ENCODE measurements at places on chromosomes 2 and 18.
A peak's percentile ranks its signal among the peaks of the same experiment; 100 is the strongest.

DNA sequence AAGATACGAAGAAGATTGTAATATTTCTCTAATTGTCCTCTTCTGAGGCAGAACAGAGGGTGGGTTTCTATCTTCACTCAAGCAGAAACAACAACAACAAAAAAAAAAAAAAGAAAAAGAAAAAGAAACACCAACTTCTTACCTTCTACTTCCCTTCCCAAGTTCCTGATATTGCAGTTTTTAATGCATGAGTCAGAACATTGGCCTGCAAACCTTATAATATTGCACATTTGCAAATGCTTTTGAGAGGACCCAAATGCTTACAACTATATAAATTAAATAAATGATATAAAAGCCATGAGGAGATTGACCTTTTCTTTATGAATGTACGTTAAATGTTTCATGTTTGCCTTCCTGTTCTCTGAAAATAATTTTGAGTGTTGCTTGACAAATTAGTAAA, 37.3 kb downstream of the PAX3 start:
- no peak for DNase-seq

GRCh38 chr2:168427451-168427850, 28.6 kb upstream of the CERS6 start:
- no peak for DNase-seq

- no peak for DNase-seq
Measured at GRCh38 chr2:102126660-102127059, 15.9 kb upstream of the IL1R1 start.

- DNase-seq, result no peak
Measured at GRCh38 chr2:215271446-215271845, 40.4 kb upstream of the ATIC start.

DNA sequence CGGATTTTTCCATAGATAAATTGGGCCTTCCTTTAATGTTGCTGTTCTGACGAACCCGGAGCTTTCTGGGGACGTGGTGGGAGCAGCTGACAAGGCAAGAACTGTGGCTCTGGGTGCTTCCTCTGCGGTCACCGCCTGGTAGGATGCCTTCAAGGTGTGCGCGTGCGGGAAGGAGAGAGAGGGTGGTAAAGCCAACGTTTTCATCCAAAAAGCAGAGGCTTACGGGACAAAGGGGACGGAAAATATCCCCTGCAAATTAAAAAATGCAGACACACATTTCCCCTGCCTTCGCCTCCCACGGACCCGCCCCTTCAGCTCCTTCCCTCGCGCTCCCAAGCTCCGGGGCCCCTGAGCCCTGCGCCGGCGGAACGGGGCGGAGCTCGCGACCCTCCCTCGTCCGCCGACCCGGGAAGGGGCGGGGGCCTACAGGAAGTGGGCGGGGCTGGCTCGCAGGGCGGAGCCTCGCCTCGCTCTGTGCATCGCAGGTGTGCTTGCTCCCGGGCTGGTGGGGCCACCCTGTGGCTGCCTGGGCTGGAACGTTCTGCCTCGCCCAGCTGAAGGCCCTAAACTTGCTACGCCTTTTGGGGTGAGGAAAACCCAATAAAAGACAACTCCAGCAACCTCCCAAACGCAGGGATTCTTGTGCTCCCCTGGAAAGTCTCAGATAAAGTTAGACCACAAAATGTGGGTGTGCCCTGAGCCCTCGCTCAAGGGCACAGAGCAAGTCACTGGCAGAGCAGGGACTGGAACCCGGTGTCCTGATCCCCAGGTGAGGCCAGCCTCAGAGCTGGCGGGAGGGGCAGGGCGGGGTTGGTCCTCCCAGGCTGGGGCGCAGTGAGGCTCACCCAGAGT, 25.4 kb upstream of the SLC66A3 start:
- DNase-seq, result no peak

- no peak for DNase-seq
Measured at GRCh38 chr2:60365556-60365955, 187.9 kb downstream of the BCL11A start.

GRCh38 chr2:68832233-68832869, 38.8 kb downstream of the BMP10 start:
- DNase-seq, result no peak

DNA sequence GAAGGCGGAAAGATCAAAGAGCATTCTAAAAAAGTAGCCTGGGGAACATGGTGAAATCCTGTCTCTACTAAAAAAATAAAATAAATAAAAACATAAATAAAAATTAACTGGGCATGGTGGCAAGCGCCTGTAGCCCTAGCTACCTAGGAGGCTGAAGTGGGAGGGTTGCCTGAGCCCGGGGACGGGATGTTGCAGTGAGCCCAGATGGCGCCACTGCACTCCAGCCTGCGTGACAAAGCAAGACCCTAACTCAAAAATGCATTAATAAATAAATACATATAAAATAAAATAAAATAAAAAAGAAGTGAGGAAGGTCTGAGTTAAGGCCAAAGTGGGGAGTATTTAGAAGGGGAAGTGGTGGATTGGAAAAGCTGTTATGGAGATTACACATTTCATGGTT, 1.3 kb upstream of the PSMD14 start:
- no peak for DNase-seq

GRCh38 chr2:41622301-41622700, 425.5 kb upstream of the PKDCC start:
- DNase-seq, result no peak

- DNase-seq, result no peak
Measured at GRCh38 chr18:4581966-4582365, 126.9 kb upstream of the DLGAP1 start.

DNA sequence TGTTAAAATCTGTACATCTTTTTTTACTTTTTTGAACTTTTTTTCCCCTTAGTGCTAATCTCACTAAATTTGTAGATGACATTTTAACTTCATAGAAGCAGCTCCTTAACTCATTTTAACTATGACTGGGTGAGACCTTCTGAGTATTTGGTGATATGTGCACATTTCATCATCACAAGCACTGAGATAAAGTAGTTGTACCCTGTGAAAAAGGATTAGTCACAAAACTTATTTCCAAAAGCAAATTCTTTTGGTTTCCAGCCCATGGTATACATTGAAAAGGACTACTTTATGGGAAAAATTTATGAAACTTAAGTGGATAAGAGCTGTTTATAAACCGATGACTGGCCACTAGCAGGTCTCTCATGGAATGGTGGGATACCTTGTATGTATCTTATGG, 581.5 kb downstream of the PLCL1 start:
- no peak for DNase-seq

- no peak for DNase-seq
Measured at GRCh38 chr2:69961496-69961895, at the start of gene ASPRV1. Gene ASPRV1, minus strand, starts transcription at chr2:69961631. Its CDS starts 195 bp downstream, at chr2:69961436.

- DNase-seq, result no peak
Measured at GRCh38 chr2:173030561-173031490, 44.8 kb upstream of the MAP3K20 start.

GRCh38 chr2:157596992-157597681, 31.5 kb downstream of the ACVR1C start:
- peak; percentile 20 for DNase-seq

- DNase-seq, result no peak
Measured at GRCh38 chr2:192186806-192187205, 7.9 kb downstream of the TMEFF2 start.

GRCh38 chr2:100113990-100114433, 28.4 kb downstream of the AFF3 start:
- DNase-seq, result no peak

DNA sequence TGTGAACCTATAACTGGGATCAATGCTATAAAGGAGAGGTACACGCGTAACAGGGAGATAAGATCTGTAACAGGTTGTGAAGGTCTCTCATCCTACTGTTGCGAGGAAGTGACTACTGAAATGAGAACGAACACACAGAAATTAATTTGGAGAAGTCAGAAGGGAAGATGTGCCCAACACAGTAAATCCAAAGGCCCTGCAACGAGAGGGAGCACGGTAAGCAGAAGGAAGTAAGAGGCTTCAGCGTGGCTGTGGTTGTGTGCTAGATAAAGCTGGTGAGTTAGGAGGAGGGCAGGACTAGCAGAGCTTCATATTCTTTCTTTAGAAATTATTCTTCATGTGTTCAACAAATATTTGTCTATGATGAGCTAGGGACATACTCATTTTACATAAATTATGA, 2.5 kb upstream of the ATG16L1 start:
- DNase-seq, result no peak

DNA sequence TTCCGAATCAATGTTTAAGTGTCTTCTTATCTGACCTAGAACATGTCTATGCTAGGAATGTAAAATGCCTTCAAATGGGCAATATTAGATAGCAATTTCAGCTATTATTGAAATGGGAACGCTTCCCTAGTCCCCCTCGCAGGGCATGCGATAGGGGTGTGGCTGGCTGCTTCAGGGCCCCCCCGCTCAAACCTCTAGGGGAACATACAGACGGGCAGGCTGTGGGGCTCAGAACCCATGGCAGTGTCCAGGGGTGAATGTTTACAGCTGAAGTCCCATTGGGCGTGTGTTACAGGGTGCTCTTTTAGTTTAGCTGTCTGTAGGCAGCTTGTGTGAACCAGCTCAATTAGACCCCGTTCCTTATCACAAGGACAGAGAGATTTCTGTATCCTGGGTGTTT, 315.9 kb downstream of the DSEL start:
- DNase-seq, result no peak

- no peak for DNase-seq
Measured at GRCh38 chr18:31850844-31851243, 90.2 kb upstream of the SLC25A52 start.

GRCh38 chr2:50724837-50725236, 307.1 kb downstream of the NRXN1 start:
- no peak for DNase-seq

DNA sequence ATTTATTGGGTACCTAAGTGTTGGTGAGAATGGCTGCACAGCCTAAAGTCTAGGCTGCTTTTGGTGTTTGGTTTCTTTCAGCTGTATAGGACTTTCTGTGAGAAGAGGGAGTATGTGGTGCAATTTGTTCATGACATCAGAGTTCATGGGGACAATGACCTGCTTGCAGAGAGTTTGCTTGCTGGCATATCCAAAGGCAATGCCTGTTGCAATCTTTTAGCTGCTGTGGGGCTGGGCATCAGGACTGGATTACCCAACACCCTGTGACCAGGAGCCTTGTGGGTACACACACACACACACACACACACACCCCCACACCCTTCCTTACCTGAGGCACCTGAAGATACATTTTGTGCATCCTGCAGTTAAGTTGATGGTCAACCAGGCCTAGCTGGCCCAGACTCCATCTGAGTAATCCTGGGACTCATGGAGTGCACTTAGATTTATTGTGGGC, 68.4 kb downstream of the LIPG start:
- no peak for DNase-seq

GRCh38 chr2:166404831-166405568, 29.3 kb upstream of the SCN9A start:
- DNase-seq, result no peak

DNA sequence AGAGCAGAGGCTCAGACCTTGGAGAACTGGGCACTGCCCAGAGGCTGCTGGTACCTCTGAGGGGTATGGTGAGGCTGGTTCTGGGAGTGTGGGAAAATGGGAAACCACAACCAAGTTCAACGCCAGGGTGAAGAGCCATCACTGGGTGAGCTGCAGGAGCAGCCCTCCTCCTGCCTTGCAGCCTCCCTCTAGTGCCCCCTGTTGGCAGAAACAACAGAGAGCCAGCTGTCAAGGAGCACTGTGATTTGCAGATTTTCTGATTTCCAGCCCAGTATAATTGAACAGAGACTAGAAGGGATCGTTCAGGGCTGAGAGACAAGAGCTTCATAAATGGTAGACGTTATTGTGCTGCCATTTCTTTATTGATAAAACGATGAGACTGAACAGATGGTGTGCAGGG, 50.5 kb downstream of the MAPK4 start:
- DNase-seq, result no peak

DNA sequence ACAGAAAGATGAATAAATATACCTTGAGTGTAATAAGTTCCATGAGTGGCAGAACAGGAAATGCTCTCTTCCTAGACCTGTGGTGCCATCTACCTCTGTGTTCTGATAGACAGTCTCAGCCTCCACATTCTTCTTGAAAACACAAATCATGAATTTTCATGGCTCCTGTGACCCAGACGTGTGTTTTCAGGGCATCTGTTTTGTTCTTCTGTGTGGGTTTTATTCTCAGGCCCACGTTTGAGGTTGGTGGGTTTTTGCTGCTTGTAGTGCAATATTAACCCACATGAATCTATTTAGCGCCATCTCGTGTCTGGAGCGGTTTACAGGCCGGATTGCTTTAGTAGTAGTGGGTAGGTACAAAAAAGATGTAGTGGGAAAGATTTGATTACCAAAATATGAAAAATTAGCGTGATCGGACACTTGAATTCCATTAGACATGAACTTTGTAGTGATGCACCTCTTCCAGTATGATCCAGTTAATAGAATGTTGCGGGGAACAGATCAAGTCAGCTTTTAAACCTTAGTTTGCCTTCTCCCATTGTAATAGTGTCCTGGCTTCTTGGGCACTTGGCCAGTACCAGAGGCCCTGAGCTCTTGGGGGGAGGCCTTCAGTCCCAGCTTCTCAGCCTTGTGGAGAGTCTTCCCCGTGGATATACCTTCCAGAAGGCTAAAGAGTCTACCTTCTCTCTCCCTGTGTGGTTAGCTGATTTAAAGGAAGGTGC, 256.5 kb downstream of the TPGS2 start:
- peak; percentile 15 for DNase-seq

GRCh38 chr2:134745023-134745422, 26.2 kb upstream of the TMEM163 start:
- no peak for DNase-seq

DNA sequence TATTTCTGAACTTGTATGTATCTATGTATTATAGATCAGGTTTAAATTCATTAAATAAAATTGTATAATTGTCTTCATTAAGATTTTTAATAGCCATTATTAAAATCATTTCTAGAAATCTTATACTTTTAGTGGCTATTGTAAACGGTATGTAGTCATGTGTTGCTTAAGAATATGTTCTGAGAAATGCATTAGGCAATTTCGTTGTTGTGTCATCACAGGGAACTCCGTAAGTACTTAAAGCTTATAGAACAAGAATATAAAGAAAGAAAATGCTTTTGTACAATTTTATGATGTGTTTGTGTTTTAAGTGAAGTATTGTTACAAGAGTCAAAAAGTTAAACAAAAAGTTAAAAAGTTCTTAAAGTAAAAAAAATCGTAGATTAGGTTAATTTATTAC, 765.8 kb downstream of the METTL4 start:
- DNase-seq, result no peak

DNA sequence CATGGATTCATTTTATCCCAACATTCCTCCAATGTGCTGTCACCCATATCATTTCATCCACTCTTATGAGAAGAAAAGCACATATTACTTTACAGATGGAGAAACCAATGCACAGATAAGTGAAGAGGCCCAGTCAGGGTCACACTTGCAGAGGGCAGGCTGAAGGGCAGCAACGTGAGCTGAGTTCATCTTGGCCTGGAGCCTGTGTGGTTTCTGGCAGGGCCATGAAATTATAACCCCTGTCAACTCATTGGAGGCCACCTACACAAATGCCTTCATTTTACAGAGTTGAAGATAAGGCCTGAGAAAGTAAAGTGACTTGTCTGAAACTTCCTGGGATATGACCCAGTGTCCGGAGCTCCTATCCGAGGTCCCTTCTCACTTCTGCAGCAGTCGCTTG, 88.4 kb upstream of the NRP2 start:
- DNase-seq, result no peak

- DNase-seq, result no peak
Measured at GRCh38 chr2:121455446-121455845, 75.2 kb upstream of the RNU4ATAC start.
